Dorsolateral prefrontal cortex (tissue), 122 donors: ENCODE measurements at places on chromosomes 12 and 14. TPM values are rescaled to one million over a fixed set of nuclear protein-coding genes. Genes with fewer than 3 reads are reported as not detected.

- DNase-seq, result no peak
Measured at GRCh38 chr12:97745406-97746101, 282.9 kb downstream of the RMST start.

GRCh38 chr12:69052613-69053408 is 119.8 kb upstream of the CPM start:
- no peak for DNase-seq

DNA sequence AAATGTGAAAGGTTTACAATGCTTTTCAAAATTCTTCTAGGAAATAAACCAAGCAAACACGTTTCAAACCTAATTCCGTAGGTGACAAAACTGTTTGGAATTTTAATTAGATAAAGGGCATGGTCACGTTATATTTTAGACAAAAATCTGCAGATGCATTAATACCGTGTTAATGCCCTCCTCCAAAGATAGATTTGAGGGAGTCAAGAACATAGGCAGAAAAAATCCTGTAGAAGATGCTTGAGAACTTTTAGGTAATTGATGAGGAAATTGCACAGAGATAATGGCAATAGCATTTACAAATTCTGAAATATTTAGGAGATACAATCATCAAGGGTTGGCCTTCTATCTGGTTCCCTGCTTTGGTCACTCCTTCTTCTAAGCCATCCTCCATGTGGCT is 212.6 kb downstream of the TMTC3 start:
- DNase-seq, result no peak

DNA sequence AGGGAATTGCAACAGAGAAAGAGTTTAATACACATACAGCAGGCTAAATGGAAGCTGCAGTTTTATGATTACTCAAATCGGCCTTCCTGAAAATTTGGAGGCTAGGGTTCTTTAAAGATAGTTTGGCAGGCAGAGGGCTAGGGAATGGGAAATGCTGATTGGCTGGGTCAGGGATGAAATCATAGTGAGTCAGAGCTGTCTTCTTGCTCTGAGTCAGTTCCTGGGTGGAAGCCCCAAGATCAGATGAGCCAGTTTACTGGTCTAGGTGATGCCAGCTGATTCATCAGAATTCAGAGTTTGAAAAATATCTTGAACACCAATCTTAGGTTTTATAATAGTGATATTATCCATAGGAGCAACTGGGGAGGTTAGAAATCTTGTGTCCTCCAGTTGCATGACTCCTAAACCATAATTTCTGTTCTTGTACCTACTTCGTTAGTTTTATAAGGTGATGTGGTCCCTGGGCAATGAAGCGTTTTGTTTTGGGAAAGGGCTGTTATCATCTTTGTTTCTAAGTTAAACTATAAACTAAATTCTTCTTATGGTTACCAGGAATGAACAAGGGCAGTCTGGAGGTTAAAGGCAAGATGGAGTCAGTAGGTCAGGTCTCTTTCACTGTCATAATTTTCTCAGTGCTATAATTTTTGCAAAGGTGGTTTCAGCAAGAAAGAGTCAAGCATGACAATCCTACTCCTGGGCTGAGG is 257.8 kb upstream of the CCDC196 start:
- no peak for DNase-seq

DNA sequence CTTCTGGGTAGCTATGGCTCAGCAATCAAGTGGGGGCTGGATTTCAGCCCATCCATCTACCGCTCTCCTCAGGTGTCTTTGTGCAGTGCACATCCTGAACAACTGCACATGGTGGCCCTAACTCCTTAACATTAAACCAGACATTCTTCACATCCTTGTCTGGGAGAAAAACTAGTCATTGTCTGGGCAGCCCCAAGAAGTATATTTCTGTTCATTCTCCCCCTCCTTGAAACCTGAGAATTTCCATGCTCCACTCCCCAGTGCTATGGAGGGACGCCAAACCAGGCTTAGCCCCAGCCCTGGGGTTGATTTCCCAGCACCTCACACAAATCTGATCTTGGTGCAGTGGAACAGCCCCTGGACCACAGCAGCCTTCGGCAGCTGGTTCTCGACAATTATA is 13.4 kb downstream of the MYL2 start:
- no peak for DNase-seq

- DNase-seq, result no peak
Measured at GRCh38 chr12:94187361-94187760, 39.0 kb downstream of the PLXNC1 start.

GRCh38 chr12:100798286-100799160 is 3.9 kb downstream of the ANO4 start:
- DNase-seq, result no peak

DNA sequence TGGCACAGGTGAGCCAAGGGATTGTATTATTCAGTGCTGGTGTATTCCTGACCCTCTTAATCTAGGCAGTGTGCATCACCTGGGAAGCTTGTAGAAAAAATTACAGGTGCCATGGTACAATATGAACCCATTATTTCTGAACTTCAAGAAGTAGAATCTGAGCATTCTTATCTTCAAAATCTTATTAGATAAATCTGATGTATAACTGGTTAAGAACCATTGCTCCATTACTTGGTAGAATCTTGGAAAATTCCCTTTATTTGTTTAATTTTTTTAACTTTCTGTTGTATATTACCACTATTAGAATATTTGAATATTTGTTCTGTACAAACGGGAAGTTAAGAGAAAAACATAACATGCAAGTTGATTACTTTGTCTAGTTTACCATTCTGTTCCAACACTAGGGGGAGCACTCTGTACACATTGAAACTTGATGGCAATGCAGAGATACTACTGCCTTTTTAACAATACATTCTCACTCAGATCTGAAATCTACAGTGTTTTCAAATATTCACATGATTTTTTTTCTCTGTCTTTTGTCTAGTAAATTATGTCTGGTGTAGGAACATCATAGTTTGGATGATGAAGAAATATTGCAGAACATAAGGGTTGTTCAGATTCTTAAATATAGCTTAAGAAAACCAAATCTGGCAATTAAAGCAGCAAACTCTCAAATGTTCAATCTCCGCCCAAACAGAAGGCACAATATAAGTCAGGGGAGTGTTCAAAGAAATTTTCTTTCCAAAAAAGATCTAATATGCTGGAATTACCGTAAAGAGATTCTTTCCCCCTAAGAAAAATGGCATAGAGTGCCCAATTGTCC is 196.6 kb downstream of the PCNX1 start:
- no peak for DNase-seq

GRCh38 chr12:102371165-102371564 is 109.2 kb downstream of the IGF1 start:
- no peak for DNase-seq

- DNase-seq, result no peak
Measured at GRCh38 chr14:53330441-53330840, 177.3 kb upstream of the DDHD1 start.

- no peak for DNase-seq
Measured at GRCh38 chr12:46214668-46215436, 54.0 kb downstream of the SLC38A1 start.

- DNase-seq, result peak; percentile 28
Measured at GRCh38 chr14:75333606-75334548, 55.2 kb downstream of the FOS start.

DNA sequence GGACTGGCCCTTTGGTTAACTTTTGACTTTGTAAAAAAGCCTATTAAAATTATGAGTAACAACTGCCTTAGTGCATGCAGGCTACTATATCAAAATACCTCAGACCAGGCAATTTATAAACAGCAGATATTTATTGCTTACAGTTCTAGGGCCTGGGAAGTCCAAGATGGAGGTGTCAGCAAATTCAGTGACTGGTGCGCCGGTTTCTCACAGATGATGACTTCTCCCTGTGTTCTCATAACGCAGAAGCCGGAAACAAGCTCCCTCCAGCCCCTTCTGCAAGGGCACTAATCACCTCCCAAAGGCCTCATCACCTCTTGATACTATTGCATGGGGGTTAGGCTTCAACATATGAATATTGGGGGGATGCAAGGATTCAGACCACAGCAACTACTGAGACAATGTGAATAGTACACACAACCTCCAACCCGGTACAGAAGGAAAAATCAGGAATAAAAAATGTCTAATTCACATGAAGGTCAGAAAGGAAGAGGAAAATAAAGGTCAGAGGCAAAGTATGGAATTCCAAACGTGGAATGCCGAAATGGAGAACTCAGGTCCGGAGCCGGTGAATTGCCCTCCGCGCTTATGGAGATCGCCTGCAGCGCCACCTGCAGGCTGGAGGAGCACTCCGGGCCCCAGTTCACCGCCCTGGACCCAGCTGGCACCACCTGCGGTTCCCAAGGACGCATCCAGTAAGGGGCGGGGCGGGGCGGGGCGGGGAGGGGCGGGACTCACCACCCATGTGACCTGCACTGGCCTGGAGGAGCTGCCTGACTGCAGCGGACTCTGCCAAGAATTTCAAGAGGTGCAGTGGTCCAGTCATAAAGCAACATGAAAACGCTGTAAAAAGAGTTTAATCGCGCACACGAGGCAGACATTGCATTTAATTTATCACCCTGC is 203.4 kb downstream of the KIF26A start:
- no peak for DNase-seq

DNA sequence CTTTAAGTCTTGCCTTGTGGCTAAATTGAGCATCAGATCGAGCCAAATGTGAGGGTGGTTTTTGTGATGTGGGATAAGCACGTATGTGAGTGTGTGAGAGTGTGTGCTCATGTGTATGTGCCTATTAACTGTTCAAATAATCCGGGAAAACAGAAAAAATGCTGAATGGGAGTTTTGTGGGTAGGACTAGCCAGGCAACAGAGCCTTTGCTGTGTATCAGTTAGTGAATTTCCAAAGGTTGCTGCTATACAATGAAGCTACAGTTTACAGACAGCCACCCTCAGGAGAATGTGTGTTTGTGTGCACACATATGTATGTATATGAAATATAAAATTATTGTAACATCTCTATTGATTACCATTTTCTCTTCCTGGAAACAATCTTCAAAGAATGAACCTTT is 154.0 kb downstream of the SOX5 start:
- no peak for DNase-seq

GRCh38 chr12:17142856-17143255 is 536.9 kb upstream of the LMO3 start:
- no peak for DNase-seq

DNA sequence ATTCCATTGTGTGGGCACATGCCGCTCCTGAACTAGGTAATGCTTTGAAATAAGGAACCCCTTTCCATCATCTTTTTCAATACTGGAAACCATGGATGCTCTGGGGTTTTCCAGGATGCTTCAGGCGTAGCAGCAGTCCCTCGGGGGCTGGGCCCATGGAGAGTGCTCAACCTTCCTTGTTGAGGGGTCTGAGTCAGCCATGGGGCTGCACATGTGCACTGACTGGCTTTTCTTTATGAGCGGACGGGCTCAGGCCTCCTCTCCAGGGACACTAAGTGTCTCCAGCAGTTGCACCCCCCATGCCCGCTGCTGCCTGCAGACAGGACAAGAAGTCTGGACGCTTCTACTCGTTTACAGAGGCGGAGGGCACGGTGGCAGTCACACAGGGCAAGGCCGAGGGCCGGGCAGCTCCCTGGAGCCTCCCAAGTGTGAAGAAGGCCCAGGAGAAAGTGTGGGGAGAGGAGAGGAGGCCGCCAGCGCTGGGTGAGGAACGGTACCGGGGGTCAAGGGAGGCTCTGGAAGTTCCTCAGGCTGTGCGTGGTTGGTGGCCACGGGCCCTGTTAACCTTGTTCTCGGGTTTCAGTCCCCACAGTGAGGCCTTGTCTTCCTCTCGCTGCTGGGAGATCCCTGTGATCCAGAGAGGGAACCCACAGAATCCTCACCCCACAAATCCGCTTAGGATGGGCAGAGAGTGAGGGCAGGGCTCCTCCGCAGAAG is 51.2 kb downstream of the TEAD4 start:
- DNase-seq, result no peak

DNA sequence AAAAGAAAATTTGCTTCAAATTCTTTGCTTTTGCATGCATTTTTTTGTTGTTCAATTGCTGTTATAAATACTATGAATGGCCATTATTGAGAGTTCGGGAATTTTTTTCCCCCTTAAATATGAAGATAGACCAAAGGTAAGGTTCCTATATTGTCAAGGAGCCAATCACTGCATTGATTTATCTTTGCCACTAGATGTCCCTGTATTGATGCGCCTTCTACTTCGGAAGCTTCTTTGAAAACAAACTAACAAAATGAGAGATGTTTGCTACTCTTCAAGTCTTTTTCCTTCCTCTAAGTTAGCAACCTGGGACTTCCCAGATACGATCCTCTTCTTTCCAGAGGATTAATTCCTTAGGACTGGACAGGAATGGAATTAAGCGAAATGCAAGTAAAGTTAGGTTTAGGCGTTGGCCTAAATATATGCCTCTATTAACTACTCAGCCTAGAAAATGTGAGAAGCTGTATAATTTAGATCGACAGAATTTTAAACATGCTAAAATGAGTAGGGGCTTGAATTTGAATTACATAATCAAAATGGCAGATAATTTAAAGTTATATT is 318.1 kb downstream of the AEBP2 start:
- no peak for DNase-seq

GRCh38 chr14:61388173-61388975 is 67.0 kb downstream of the PRKCH start:
- no peak for DNase-seq

DNA sequence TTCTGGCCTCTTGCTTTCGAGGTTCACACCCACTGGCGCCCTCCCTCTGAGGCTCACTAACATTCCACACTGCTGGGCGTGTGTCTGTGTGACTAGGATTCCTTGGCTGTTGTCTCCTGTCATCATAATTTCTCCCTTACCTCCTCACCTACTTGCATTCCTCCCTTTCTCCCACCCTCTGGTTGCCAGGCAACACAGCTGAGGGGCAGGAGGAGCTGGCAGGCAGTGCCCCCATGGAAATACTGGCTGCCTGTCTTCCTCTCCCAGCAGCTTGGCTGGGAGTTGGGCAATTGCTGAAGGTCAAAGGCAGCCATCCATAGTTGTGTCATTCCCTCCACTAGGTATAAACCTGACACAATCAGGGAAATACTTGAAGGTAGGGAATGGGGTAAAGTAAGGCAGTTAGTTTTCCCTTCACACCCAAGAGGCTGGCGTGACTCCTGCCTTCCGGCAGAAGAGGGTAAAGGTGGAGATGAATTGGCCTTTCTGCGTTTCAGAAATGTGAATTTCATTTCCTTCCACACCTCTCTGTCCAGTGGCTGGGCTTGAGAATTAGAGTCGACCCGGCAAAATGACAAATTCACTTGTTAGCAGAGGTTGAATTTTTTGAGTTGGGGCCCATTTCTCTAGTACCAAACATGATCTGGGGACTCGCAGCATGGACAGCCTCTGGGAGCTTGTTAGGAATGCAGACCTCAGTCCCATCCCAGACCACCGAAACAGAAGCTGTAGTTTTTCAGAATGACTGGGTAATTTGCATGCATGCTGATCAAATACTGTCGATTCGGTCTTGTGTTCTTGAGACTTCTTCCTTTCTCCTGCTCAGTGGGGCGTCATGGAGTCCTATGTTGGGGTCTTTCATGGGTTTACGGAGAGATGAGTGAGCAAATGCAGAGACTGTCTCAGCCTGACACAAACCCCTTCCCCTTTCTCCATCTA is 24.3 kb upstream of the EMP1 start:
- no peak for DNase-seq

Gene CCNB1IP1
- total RNA-seq, result 37.8 TPM

Gene DDIT3
- 31.0 TPM for total RNA-seq

Gene ACSM4
- total RNA-seq, result not detected

Gene STAC3
- total RNA-seq, result 3.0 TPM

Gene GRIN2B
- 144 TPM for total RNA-seq

Gene CCDC198
- not detected for total RNA-seq
